ENCODE measurements at places on chromosomes 3 and 15.

DNA sequence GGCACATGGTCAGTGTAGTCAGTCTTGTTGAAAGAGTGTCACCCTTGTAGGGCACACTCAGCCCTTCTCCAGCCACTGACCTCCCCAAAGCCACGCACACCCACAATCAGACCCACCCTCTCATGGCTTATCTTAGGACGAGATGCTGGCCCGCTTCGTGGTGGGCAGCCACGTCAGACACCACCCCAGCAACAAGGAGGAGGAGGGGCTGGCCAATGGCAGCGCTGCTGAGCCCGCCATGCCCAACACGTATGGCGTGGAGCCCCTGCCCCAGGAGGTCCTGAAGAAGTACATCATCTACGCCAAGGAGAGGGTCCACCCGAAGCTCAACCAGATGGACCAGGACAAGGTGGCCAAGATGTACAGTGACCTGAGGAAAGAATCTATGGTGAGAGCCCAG lies 10.1 kb upstream of the PODXL2 start:
- no peak for DNase-seq

GRCh38 chr15:90914305-90915080 lies 11.4 kb downstream of the MAN2A2 start:
- no peak for DNase-seq

GRCh38 chr3:126003447-126004190 lies 34.6 kb downstream of the ROPN1B start:
- peak; percentile 39 for DNase-seq

DNA sequence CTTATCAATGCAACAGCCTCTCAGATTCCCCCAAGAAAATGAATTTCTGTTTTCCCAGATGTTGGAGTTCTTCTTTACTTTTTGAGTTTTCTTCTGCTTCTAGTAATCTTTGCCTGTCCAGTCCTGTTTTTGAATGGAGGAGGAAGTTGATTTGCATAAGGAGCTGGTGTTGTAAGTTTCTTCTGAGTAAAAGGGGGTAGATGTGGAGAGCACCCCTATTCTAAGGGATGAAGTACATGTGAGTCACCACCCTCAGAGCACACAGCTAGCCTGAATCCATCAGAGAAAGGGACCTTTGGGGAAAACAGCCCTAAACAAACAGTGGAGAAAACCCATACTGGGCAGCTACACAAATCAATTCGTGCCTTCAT lies 34.5 kb downstream of the ACAA1 start:
- DNase-seq, result no peak

DNA sequence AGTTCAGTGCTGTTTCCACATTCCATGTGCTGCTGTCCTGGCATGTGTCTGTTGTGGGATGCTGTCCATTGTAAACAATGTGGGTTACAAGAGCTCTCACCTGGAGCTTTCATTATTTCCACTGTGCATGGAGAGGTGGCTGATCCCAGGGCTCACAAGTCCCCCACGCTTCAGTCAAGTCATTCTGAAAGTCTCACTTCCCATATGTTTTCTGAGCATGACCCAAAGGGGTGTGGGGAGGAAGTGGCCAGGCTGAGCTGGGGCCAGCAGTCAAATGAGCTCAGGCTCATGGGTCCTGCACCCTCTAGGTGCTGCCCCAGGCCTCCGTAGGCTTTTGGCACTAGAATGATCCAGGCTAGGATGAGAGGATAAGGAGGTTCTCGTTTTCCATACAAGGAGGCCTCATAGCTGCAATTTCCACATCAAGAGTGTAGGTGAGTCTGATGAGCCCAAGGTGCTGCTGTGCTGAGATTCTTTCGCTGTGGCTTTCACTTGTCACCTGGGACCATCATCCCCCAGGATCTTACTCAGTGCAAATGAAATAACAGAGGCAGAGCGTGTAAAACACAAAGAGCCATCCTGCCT lies 22.0 kb downstream of the STARD5 start:
- no peak for DNase-seq

GRCh38 chr3:52443791-52444687 lies 864 bp downstream of the SEMA3G start:
- DNase-seq, result no peak

DNA sequence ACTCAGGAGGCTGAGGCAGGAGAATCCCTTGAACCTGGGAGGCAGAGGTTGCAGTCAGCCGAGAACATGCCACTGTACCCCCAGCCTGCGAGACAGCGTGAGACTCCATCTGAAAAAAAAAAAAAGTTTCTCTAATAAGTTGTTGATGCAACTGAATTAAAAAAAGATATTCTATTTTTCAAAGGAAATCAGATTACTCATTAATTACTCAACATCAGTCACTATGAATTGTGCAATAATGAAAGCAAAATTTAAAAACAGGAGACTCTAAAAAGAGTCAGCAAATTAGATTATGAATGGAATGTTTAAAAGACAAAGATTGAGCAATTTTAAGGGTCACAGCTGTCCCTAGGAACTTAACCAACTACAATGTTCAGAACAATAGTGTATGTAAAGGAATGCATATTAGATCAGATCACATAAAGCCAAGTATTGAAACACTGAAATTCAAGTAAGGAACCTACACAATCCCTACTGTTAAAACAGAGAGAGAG lies 60.2 kb upstream of the SLC4A7 start:
- DNase-seq, result no peak

DNA sequence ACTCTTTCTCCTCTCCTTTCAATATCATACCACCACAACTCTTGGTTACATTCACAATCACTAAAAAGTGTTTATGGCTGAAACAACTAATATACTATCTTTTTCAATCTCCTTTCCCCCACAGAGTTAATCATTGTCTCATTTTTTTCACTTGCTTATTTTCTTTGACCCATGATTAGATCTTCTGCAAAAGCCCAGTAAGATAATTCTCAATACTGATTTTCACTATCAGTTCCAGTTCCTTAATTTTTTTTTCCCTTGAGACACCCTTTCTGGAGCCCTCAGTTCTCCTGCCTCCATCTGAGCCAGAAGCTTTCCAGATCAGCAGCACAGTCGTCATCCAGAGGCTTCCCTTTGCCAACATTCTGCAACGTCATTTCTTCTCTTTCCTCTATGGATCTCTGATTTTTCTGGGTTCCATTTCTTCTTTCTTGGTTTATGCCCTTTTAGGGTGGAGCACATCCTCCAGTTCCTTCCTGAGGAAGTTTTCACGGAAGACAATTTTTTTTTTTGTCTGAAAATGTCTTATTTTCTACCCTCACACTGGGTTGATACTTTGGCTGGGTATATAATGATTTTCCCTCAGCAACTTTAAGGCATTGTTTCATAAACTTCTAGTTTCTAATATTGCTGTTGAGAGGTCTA lies 88.7 kb upstream of the C15orf39 start:
- no peak for DNase-seq

GRCh38 chr15:75145027-75145841 lies 56.4 kb upstream of the C15orf39 start:
- DNase-seq, result no peak

GRCh38 chr3:39765575-39765974 lies 43.8 kb upstream of the MYRIP start:
- DNase-seq, result no peak

DNA sequence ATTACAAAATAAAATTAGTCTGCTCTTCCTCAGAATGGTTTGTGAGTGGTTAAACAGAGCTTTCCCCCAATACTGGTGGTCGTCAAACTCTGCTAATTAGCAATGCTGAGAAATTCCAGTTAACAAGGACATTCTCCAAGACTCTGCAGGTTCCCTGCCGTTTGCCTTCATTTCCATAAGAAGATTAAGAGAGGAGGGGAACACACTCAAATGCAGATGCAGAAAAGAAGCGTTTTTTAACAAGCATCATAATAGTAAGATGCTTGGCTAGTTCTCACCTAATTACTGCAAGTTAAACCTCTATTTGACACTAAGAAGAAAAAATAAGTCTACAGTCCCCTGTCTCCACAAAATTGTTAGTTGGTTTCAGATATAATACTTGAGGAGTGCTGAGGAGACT lies 3.7 kb upstream of the SOX2 start:
- DNase-seq, result no peak

DNA sequence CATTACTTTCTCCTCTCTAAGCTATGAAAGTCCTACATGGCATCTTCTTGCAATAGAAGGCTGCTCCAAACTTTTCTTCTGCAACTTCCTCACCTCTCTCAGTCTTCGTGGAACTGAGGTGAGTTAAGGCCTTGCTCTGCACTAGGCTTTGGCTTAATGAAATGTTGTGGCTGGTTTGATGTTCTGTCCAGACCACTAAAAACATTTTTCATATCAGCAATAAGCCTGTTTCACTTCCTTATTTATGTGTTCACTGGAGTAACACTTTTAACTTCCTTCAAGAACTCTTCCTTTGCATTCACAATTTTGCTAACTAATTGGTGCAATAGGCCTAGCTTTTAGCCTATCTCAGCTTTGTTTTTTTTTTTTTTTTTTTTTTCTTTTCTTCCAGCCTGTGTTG lies 335.3 kb upstream of the NECTIN3 start:
- DNase-seq, result no peak

DNA sequence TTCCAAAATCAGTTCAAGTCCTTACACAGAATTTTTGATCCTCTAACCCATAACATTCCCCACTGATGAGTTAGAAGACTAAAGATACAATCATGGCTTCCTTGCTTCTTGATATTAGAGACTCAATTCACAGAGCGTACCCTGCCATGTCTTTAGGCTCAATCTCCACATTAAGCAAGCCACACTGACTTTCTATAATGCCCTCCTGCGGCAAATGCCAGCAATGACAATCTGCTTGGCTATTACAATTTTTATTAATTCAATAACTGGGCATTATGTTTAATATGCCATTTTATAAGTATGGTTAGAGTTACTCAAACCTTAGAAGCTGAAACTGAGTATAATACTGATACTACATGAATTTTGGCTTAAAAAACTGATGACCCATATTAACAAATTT lies 479.7 kb upstream of the NR2F2 start:
- DNase-seq, result no peak

DNA sequence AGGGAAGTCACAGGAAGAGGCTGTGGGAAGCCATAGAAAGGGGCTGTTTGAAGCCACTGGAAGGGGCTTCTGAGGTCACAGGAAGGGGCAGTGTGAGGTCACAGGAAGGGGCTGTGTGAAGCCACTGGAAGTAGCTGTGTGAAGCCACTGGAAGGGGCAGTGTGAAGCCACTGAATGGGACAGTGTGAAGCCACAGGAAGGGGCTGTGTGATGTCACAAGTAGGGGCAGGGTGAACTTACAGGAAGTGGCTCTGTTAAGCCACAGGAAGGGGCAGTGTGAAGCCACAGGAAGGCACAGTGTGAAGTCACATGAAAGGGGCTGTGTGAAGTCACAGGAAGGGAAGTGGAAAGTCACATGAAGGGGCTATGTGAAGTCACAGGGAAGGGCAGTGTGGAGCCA lies 33.1 kb downstream of the GASK1A start:
- no peak for DNase-seq

- no peak for DNase-seq
Measured at GRCh38 chr3:190032923-190033322, 87.8 kb downstream of the P3H2 start.

DNA sequence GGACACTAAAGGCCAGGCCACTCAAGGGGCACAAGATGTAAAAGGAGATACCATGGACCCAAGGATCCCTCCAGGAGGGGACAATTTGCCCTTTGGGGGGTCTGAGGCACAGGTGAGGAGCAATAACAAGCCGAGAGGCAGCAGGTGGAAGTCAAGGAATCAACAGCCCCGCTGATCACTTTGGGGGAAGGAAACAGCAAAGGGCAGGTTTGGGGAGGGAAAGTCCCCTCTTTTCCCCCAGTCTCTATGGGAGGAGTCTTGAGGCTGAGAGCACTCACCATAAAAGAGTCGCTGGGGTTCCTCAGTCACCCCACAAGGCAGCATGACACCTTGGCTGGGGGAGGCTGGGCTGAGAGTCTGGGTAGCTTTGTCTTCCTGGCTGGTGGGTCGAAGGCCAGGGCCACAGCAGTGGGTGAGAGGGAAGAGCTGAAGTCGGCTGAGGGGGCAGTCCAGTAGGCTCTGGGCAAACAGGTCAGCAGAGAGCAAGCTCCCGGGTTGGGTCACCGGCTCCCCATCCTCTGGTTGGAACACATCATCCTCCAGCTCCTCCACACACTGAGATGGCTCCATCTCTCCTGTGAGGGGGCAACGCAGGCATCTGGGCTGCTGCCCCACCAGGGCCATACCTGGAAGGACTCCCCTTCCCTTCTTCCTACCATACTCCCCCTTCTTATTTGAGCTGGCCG lies 3.0 kb downstream of the BMF start:
- DNase-seq, result no peak

DNA sequence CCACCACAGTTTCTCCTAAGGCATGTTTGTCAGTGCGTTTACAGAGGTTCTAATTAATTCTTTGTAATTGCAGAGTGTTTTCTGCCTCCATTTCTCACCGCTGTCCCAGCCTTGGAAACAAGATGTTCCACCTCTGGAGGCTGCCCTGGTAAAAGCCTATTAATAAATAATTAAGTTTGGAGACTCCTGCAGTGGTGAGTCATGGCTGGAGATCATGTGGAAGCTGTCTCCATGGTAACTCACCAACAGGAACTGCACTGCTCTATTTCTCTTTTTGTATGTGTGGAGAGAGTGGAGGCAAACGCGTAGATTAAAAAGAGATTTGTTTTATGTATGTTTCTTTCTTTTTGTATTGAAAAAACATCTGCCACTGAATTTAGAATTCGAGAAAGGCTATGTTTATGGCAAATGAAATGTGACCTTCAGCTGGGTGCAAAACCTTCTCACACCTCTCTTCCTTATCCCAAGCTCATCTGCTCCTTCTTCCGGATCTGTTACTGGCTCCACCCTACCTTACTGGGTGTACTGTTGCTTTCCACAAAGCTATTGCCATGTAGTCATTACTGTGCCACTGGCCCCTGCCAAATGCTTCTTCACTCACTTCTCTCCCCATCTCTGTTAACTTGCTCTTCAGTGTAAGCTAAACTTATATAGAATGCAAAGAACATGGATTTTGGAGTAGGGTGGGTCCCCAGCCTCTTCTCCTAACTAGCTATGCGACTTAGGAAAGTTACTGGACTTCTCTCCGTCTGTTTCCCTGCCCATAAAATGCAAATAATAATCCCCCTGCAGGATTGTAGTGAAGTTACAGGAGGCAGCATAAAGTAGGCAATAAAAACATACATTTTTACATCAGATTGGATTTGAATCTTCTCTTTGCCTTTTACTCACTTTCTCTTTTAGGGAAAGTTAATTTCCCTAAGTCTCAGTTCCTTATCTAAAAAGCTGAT lies 778.5 kb downstream of the NTRK3 start:
- no peak for DNase-seq

GRCh38 chr3:134471521-134472193 lies 14.1 kb downstream of the ANAPC13 start:
- DNase-seq, result no peak
